ENCODE measurements at places on chromosomes 6 and 20.

DNA sequence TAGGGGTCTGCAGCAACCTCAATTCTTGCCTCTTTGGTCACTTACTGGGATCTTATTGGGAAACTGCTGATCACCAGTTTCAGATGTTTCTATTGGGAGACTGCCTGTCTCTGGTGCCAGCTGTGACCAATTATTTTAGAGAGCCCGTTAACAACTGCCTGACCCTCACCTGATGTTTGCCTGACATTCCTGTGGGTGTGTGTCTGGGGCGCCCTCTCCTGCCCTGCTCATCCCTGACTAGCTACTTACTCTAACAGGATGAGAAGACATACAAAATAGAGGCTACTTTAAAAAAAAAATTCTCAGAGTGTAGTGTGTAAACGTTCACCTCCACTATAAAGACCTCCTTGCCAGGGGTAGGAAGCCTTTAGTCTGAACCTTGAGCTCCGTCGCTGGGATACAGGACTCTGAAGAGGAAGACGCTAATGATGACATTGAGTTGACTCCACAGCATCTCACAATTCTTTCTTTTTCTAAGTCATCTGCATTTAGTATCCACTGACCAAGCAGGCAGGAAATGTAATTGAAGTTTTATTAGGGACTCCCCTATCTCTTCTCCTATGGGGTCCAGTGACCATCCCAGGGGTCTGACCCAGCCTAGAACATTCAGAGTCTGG is 54.6 kb upstream of the DDR1 start:
- DNase-seq = no peak

DNA sequence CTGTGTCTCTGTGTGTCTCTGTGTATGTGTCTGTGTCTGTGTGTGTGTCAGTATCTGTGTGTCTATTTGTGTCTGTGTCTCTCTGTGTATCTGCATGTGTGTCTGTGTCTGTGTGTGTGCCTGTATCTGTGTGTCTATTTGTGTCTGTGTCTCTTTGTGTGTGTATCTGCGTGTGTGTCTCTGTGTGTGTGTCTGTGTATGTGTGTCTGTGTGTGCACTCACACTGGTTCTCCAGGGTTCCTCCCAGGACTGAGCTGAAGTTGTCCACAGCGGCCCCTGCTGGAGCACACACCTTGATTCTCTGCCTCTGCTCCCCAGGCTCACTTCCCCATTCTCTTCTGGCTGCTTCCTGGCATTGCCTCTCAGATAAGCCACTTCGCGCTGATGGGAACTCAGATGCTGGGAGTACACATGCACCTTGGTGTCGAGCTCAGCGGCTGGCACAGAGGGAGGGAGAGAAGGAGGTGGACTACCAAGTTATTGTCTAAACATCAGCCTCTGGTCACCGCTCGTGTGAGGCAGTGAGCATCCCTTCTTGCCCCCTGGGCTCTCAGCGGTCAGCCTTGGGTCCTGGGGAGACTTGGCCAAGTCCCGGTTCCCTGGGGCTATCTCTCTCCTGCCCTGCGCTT is 104.9 kb upstream of the NXT1 start:
- DNase-seq = peak; percentile 55

- no peak for DNase-seq
Observed at GRCh38 chr20:50874758-50875665, 56.2 kb downstream of the ADNP start.

- DNase-seq = no peak
Observed at GRCh38 chr20:52763321-52763853, 208.8 kb upstream of the TSHZ2 start.

- no peak for DNase-seq
Observed at GRCh38 chr6:111552958-111553357, 52.7 kb downstream of the TRAF3IP2 start.

DNA sequence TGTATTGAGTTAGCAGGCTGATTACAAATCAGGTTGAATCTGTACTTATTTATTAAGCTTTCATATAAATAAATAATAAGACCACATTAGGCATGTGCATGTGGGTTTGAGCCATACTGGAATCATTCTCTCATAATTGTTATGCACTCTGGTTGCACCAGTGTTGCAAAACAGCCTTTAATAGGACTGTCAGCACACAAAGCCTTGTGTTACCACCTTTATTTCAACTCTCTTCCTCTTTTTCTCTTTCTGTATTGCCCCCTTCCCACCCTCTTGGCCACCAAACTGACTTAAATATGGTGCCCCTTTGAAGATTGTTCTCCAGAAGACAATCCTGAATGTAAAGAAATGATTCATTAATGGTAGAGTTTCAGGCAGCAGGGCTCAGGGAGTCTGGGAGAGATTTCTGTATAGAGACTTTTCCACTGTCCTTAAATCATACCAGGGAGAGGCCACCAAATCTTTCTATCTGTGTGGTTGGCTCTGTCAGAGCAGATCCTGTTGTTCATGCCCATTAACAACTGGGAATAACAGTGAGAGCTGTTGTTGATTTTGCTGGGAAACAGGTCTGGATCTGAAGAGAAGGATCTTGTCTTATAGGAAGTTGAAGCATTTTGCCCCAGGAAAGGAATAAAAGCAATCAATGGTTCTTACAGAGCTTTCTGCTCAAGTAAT is 131.6 kb upstream of the SOX4 start:
- no peak for DNase-seq

GRCh38 chr20:33419140-33419974 is 18.0 kb upstream of the CDK5RAP1 start:
- DNase-seq = no peak

DNA sequence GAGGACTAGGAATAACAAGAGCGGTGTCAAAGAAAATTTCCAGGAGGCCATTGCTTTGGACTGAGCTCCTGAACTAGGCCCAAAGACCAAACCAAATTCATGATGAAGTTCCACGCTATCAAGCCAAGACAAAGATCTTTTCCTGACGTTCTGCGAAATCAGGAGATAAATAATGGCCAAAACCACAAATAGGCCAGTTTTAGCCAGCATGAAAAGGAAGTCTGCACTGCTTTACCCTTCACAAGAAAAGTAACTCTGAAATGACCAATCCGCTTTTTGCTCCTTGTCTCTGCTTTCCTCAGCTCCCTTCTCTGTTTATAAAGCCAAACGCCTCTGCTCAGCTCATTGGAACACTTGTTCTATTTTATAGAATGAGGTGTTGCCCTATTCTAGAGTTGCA is 6.7 kb downstream of the NCOA5 start:
- DNase-seq = no peak

GRCh38 chr6:75603106-75603420 is 1.4 kb downstream of the SENP6 start:
- DNase-seq = no peak

DNA sequence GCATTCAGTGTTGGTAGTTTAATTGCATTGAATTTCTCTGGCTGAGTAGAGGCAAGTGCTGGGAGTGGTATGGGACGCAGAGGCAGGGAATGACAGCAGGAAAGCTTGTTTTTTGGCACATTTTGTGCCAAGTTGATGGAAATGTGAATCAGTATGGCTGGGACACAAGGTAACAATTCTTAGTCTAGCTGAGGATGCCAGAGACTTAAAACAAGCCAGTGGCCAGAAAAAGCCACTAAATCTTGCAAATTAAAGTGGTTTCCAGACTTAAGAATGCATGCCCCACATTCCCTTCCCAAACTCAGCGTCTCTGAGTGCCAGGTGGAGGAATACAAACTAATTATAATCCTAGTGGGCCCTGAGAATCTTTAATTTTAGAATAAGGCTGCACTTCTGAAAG is 35.9 kb downstream of the PPARD start:
- DNase-seq = no peak

DNA sequence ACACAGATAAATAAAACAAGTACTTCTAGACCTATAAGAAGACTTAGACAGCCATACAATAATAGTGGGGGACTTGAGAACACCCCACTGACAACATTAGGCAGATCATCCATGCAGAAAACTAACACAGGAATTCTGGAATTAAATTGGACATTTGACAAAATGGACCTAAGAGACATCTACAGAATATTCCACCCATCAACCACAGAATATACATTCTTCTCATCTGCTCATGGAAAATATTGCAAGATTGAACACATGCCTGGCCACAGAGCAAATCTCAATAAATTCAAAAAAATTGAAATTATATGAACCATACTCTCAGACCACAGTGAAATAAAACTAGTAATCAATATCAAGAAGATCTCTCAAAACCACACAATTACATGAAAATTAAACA is 44.3 kb upstream of the KIAA1586 start:
- no peak for DNase-seq

DNA sequence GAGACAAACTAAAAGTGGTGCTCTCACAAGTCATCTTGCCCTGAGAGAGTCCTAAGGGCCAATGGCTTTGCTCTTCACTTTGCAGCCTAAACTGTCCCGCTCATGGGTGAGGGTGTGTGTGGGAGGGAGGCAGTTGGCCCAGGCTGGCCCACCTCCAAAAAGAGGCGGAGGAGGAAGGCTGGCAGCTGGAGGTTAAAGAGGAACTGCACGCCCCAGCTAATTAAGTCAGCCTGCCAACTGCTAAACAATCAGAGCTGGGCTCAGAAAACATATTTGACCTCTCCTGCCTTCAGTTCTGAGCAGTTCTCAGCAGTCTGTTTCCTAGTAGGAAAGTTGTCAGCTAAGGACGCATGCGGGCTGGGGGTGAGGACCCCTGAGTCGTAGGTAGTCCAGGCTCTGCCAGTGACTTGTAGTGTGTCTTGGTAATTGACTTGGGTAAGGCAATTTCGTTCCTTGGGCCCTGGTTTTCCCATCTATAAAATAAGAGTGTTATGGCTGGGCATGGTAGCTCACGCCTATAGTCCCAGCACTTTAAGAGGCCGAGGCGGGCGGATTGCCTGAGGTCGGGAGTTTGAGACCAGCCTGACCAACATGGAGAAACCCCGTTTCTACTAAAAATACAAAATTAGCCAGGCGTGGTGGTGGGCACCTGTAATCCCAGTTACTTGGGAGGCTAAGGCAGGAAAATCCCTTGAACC is 17.0 kb downstream of the GSS start:
- DNase-seq = peak; percentile 16

GRCh38 chr20:61960836-61961235 is 104.8 kb downstream of the TAF4 start:
- no peak for DNase-seq

- no peak for DNase-seq
Observed at GRCh38 chr20:23920408-23921325, 41.1 kb upstream of the CST5 start.

- DNase-seq = no peak
Observed at GRCh38 chr20:62728028-62728780, 19.6 kb downstream of the NTSR1 start.

GRCh38 chr6:104256646-104257045 is 603.1 kb downstream of the HACE1 start:
- DNase-seq = no peak

DNA sequence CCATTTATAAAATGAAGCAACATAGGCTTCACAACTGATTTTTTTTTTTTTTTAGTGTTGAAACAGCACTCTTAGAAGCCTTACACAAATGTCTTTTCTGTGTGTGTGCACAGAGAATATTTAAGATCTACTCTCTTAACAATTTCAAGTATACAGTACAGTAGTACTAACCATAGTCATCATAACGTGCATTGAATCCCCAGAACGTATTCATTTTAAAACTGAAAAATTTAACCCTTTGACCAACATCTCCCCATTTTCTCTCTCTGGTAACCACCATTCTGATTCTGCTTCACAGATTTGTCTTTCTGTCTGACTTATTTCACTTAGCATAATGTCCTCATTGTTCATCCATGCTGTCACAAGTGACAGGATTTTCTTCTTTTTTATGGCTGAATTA is 475.6 kb downstream of the RFPL4B start:
- no peak for DNase-seq

DNA sequence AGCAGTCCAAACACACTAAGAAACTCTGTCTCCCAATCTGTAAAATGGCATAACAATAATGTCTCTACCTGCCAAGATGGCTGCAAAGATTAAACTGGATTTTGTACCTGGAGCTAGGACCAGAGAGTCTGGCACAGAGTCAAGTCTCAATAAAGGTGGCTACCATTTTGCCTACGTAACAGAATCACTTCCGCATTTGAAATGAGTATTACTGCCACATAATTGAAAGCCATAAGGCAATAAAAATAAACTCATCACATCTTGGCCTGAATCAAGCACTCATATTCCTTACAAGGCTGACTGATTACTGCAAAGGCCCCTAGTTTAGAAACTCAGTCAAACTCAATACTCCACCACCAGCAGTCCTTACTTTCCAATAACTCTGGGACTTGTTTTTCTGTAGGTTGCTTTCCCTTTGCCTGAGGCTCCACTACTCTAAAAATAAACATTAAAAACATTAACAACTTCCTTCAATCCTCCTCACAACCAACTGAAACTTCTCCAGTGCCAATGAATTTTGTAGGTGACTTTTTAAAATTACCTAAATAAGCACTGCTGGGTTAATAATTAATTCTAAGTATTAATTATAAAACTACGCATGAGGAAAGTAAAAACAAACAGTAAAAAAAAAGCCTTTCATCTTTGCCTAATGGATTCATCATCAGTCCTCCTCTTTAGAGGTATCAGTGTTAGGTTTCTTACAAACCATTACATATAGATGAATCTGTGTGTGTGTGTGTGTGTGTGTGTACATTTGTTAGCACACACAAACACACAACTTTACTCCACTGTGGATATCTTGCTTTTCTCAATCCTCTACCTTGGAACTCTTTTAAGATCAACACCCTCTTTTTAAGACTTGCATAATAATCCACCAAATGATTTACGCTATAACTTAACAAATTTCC is 3.7 kb downstream of the KIF16B start:
- DNase-seq = no peak

GRCh38 chr6:100512203-100512862 is 47.6 kb upstream of the SIM1 start:
- no peak for DNase-seq

DNA sequence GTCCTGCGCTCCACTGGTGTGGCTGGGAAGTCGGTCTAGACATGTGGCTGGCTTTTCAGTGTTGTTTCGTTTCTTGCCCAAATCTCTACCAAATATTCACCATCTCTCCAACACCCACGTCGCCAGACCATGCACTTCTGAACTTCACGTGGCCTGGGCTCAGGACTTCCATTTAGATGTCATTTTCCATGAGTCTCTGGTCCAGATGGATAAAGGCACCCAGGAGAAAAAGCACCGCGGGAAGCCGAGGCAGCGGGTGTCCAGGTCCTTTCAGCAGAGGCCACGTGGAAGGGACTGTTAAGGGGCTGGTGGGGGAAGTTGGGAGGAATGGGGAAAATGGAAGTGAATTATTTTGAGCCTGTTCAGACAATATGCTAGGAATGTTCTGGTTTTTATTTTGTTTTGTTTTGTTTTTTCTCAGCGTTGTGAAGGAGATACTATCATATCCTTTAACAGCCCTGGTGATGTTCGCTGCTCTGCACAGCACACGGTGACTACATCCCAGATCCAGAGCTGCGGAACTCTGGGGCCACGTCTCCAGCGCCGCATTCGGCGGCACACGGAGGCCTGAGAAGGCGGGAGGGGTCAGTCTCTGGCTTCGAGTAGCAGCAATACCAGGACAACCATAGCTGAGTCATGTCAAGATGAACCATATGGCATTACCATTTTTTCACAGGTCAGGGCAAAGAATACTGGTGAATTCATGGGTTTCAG is 230.3 kb downstream of the THBS2 start:
- DNase-seq = no peak

All from CD4-positive, alpha-beta T cell treated with Interferon gamma for 1 hour (primary cell).